ENCODE measurements at places on chromosomes 3 and 15. TPM values are rescaled to one million over a fixed set of nuclear protein-coding genes. Genes with fewer than 3 reads are reported as not detected.

BOC gene
- total RNA-seq: 13.8 TPM

RBM6 gene
- 230 TPM for total RNA-seq

KCNAB1 gene
- total RNA-seq: 1.7 TPM

TEX55 gene
- total RNA-seq: not detected

IL16 gene
- 115 TPM for total RNA-seq

ADAMTS9 gene
- total RNA-seq: 11.0 TPM

RBMS3 gene
- 18.2 TPM for total RNA-seq

PCSK6 gene
- 10.6 TPM for total RNA-seq

GRCh38 chr3:13044496-13045240 lies 28.6 kb downstream of the IQSEC1 start:
- H3K27ac ChIP-seq: no peak overlapping the region
- H3K27me3 ChIP-seq: no peaks in the 10 kb centered on the region
- no peak overlapping the region for H3K4me3 ChIP-seq
- peaks cover 11% of the 10 kb centered on the region for H3K4me1 ChIP-seq

GRCh38 chr3:62604298-62604697 lies 230.9 kb upstream of the FEZF2 start:
- H3K27ac ChIP-seq: no peak overlapping the region
- H3K4me1 ChIP-seq: no peaks in the 10 kb centered on the region
- H3K4me3 ChIP-seq: no peak overlapping the region
- DNase-seq: no peak

DNA sequence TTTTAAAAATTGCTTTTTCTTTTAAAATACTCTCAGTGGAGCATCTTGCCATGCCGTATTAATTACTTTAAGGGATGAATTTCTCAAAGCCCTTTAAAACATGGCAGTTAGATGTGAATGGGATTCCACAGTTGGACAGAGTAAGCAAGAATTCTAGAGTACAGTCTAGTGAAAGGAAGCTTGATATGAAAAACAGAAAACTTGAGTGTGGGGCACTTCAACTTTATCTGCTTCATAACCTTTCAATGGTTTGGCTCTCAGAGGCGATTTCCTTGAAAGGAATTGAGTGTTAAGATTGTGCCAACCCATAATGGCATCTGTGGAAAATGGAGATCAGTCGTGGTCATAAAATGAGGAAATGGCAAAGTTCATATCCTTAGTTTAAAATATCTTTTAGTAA lies 127.7 kb upstream of the SAMMSON start:
- no peaks in the 10 kb centered on the region for H3K27me3 ChIP-seq
- no peaks in the 10 kb centered on the region for H3K4me1 ChIP-seq

DNA sequence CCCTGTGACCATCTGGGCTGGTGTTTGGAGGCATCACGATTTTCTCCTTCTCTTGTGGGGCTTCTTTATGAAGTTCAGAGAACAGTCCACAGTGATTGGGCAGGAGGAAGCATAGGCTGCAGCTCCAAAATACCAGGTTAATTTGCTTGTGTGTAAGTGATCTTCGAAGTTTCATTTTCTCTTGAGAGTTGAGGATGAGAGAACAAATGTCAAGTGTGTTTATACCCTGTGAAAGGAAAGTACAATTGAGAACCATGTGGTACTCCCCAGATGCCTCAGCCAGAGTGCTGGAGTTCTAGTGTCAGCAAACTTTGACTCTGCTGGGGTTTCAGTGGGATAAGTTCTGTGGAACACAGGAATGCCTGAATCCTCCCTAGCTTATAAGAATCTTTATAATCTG lies 357.1 kb upstream of the CFAP20DC start:
- no peaks in the 10 kb centered on the region for H3K4me1 ChIP-seq
- H3K4me3 ChIP-seq: no peak overlapping the region
- no peak overlapping the region for H3K27ac ChIP-seq
- no peaks in the 10 kb centered on the region for H3K36me3 ChIP-seq
- DNase-seq: no peak

GRCh38 chr15:30675126-30675525 lies 49.2 kb downstream of the ARHGAP11B start:
- H3K27me3 ChIP-seq: no peaks in the 10 kb centered on the region
- H3K36me3 ChIP-seq: no peaks in the 10 kb centered on the region
- no peak for DNase-seq
- H3K27ac ChIP-seq: no peak overlapping the region
- H3K4me3 ChIP-seq: no peak overlapping the region
- H3K4me1 ChIP-seq: no peaks in the 10 kb centered on the region

GRCh38 chr3:187183210-187183862 lies 13.9 kb upstream of the RTP1 start:
- DNase-seq: no peak
- no peak overlapping the region for H3K4me3 ChIP-seq
- no peaks in the 10 kb centered on the region for H3K27me3 ChIP-seq
- no peak overlapping the region for H3K27ac ChIP-seq

DNA sequence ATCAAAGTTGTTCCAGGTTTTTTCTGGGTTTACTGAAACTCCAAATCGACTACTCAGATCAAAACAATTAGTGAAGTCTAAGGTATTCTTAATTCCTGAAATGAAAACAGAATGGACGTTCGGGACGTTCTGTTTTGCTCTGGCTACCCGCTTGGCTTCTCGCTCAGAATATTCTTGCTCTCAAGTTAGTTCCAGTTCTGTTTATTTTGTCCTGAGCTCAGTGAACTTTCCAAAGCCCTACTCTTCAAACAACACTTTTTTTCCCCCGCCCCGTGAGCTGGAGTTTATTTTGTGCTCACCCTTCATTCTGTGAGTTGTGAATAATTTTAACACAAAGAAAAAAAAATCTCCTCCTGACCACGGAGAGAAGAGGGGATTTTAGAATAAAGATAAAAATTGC lies 72.6 kb downstream of the SAMMSON start:
- no peaks in the 10 kb centered on the region for H3K36me3 ChIP-seq
- no peaks in the 10 kb centered on the region for H3K27me3 ChIP-seq
- no peaks in the 10 kb centered on the region for H3K4me1 ChIP-seq
- H3K4me3 ChIP-seq: no peak overlapping the region
- H3K27ac ChIP-seq: no peak overlapping the region
- DNase-seq: no peak

GRCh38 chr3:184582646-184583577 lies 21.3 kb downstream of the EPHB3 start:
- no peaks in the 10 kb centered on the region for H3K36me3 ChIP-seq
- H3K27ac ChIP-seq: peak overlapping the region; percentile 22
- DNase-seq: no peak
- H3K27me3 ChIP-seq: no peaks in the 10 kb centered on the region

- H3K27ac ChIP-seq: no peak overlapping the region
- no peaks in the 10 kb centered on the region for H3K4me1 ChIP-seq
- DNase-seq: no peak
- H3K4me3 ChIP-seq: no peak overlapping the region
- no peaks in the 10 kb centered on the region for H3K27me3 ChIP-seq
Observed at GRCh38 chr3:168608926-168609325, 513.2 kb upstream of the GOLIM4 start.

DNA sequence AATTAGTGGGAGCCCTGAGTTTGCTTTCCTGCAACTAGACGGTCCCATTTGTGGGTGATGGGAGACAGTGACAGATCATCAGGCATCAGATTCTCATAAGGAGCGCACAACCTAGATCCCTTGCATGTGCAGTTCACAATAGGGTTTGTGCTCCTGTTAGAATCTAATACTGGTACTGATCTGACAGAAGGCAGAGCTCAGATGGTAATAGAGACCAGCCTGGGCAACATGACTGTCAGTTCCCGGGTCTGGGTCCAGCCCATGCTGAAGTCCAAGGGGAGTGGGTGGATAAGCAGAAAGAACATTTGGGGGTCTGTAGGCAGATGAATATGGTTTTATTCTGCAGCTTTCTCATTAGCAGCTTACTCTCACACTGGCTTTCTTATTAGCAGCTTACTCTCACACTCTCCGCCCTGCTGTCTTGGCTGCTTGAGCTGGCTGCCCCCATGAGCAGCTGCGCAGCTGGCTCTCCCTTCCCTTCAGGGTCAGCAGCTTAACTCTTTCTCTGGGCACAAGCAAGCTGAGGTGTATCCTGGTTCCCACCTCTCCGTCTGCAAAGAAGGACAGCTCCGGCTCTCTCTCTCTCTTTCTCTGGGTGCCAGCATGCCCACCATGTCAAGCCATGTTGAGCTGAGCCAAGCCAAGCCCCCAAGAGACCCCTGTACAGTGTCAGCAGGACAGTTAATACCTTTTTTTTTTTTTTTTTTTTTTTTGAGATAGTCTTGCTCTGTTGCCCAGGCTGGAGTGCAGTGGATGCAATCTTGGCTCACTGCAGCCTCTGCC lies 46.5 kb downstream of the KLHDC8B start:
- no peak for DNase-seq
- no peak overlapping the region for H3K4me3 ChIP-seq
- H3K36me3 ChIP-seq: no peaks in the 10 kb centered on the region
- no peaks in the 10 kb centered on the region for H3K27me3 ChIP-seq
- no peak overlapping the region for H3K27ac ChIP-seq

GRCh38 chr3:119245778-119246177 lies 5.1 kb upstream of the B4GALT4 start:
- no peak overlapping the region for H3K27ac ChIP-seq
- no peak for DNase-seq
- H3K4me3 ChIP-seq: no peak overlapping the region
- no peaks in the 10 kb centered on the region for H3K4me1 ChIP-seq
- no peaks in the 10 kb centered on the region for H3K27me3 ChIP-seq
- no peaks in the 10 kb centered on the region for H3K36me3 ChIP-seq

DNA sequence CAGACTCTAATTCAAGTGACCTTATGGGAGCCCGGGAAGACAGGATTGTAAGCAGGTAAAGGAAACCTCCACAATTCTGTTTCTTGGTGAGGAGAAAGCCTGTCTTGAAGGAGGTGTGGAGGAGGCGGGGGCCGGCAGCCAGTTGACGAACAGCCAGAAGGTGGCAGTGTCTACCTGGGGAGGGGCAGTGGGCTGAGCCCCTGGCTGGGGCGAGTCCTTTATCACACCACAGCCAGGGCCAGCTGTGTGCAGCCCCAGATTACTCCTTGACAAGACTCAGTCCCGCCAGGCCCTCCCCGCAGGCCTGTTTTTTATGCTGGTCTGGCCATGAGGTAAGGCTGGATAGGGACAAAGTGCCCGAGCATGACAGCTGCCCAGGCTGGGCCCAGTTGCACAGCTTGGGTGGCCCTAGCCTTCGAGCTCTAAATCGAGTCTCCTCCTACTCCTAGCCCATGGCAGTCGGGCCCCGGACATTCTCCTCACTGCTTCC lies 40.9 kb upstream of the IDH2 start:
- no peak overlapping the region for H3K4me3 ChIP-seq
- peaks cover 7% of the 10 kb centered on the region for H3K4me1 ChIP-seq
- H3K36me3 ChIP-seq: no peaks in the 10 kb centered on the region

GRCh38 chr3:49566312-49566711 lies 12.0 kb downstream of the BSN start:
- H3K36me3 ChIP-seq: no peaks in the 10 kb centered on the region
- no peak overlapping the region for H3K27ac ChIP-seq
- H3K4me1 ChIP-seq: no peaks in the 10 kb centered on the region
- DNase-seq: no peak

DNA sequence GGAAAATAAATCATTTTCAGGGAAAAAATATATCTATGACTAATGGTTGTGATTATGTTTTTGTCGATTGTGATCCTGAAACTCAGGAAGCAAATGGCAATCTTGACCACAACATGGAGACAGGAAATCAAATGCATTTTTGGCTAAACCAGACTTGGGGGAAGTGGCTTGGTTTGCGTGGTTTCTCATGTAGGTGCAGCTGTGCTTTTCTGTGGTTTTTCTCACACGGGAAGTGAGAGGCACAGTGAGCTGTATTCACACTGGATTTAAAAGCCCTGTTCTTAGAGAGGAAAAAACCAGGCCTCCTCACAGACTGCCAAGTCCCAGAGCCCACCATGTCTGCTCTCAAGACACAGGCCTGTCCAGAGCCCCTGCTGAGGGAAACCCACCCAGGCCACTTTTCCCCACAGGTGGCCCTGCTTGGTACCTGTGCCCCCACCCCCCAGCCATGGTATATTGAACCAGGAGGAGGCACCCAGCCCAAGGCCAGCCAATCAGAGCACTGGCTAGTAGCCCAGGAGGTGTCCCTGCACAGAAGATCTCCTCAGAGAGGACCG lies 46.1 kb downstream of the BTD start:
- H3K36me3 ChIP-seq: no peaks in the 10 kb centered on the region
- H3K27ac ChIP-seq: peak overlapping the region; percentile 40
- peaks cover 16% of the 10 kb centered on the region for H3K4me1 ChIP-seq
- DNase-seq: no peak
- no peaks in the 10 kb centered on the region for H3K27me3 ChIP-seq

GRCh38 chr15:82014989-82015388 lies 30.8 kb downstream of the MEX3B start:
- no peaks in the 10 kb centered on the region for H3K4me1 ChIP-seq
- no peak overlapping the region for H3K4me3 ChIP-seq
- DNase-seq: no peak
- no peaks in the 10 kb centered on the region for H3K27me3 ChIP-seq
- no peak overlapping the region for H3K27ac ChIP-seq

- no peaks in the 10 kb centered on the region for H3K36me3 ChIP-seq
- peak overlapping the region; percentile 84 for H3K4me3 ChIP-seq
- H3K27ac ChIP-seq: peak overlapping the region; percentile 86
- H3K4me1 ChIP-seq: no peaks in the 10 kb centered on the region
Observed at GRCh38 chr15:45635191-45635638, 386 bp downstream of the SQOR start.

GRCh38 chr3:161412123-161412522 lies 40.8 kb upstream of the SPTSSB start:
- no peaks in the 10 kb centered on the region for H3K27me3 ChIP-seq
- H3K27ac ChIP-seq: no peak overlapping the region
- no peaks in the 10 kb centered on the region for H3K36me3 ChIP-seq
- no peak for DNase-seq

DNA sequence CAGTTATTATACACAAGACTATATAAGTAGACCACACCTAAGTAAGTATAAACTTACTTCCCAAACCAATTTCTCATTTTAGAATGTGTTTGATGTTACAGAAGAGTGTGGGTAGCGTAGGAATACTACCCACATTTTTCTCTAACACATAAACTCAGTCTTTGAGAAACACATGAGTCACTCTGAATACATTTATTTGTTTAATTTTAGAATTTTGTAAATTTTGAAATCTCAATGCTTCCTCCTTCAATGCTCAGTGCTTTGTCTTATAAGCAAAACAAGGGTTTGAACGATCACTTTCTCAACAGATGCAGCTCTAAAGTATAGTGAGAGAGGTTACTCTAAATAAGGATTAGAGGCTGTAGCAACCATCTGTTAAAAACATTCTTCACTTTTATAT lies 700.8 kb downstream of the SI start:
- no peak overlapping the region for H3K4me3 ChIP-seq
- no peaks in the 10 kb centered on the region for H3K36me3 ChIP-seq
- no peaks in the 10 kb centered on the region for H3K4me1 ChIP-seq
- H3K27me3 ChIP-seq: no peaks in the 10 kb centered on the region

GRCh38 chr3:179972881-179973423 lies 63.8 kb downstream of the PEX5L start:
- H3K36me3 ChIP-seq: no peaks in the 10 kb centered on the region
- no peaks in the 10 kb centered on the region for H3K4me1 ChIP-seq
- no peak for DNase-seq

- no peak for DNase-seq
- H3K27ac ChIP-seq: no peak overlapping the region
- H3K4me3 ChIP-seq: no peak overlapping the region
- H3K36me3 ChIP-seq: no peaks in the 10 kb centered on the region
- H3K27me3 ChIP-seq: no peaks in the 10 kb centered on the region
Observed at GRCh38 chr3:189143321-189143720, 28.4 kb upstream of the TPRG1 start.

- H3K27me3 ChIP-seq: no peaks in the 10 kb centered on the region
- no peaks in the 10 kb centered on the region for H3K4me1 ChIP-seq
- peak; percentile 85 for DNase-seq
Observed at GRCh38 chr3:58008141-58009025, at the start of gene FLNB. FLNB (plus strand) TSS chr3:58008422; CDS start chr3:58008565, 143 bp downstream.

All from Peyer's patch (tissue), 4 donors.